ENCODE measurements at places on chromosomes 7 and 10.

GRCh38 chr7:139431459-139431858 is 52.0 kb downstream of the KLRG2 start:
- no peak for DNase-seq

DNA sequence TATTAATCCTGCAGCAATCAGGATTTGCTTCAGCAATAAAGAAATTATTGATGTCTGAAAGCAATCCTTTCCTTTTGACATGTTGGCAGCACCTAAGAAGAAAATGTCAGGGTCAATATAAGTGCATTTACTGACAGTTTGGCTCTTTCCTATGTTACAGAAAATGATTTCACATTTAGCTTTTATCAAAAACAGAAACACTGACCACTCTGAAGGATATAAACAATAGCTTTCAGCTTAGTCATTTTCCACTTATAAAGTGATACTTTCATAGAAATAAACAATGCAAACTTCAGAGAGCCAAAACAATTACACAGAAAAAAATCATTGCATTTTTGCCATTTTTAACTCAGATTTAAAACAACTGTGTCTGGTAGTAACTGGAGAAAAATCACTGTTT is 325.6 kb upstream of the KAT6B start:
- DNase-seq, result no peak

DNA sequence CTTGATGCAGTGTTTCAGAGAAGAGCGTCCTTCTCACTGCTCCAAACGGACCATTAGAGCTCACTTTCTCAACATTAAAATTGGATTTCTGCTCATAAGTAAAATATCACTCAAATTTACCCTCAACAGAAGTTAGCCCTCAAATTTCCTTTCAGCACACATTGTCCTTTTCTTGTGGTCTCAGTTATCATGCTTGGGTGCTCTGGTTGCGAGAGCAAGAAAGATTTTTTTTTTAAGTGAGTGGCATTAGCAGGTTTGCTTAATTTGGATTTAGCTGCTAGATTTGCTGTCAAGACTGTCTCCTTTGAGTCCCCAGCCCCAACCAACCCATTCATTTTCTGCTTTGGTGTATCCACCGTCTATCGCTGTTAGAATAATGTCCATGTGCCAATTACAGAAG is 2.6 kb upstream of the CH25H start:
- no peak for DNase-seq

DNA sequence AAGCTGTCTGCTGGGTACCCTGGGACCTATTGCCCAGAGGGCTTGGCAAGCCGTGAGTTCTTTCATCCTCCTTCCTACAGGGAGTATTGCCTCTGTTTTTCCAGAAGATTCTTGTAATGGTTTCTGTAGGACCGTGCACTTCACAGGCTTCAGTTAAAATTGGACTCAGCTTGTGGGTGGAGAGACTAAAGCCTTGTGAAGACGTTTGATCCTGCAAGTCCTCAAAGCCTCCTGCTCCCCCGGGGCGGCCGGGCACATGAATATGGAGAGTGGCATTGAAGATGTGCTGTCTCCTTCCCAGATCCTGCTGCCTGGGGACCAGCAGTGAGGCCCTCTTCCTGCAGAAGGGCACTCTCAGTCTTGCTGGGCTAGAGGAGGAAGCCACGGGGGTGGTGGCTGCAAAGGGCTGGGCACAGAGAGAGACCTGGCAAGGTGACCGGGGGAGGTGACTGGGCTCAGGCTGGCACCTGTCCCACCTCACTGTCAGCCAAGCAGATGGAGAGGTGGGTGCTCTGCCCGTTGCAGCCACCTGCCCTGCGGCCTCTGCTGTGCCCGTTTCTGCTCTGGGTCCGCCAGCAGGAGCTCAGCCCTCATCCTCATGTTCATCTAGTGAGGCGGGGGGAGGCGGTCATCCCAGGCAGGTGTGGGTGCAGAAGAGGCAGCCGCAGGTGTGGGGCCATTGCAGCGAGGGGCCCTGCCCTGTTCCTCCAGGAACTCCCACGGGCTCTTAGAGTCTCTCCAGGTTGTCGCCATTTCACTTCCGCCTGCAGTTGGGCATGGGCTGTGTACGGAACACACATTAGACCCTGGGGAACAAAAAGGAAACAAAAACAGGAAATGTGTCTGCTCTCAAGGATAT is 55.7 kb downstream of the TMEM209 start:
- DNase-seq, result no peak

- no peak for DNase-seq
Measured at GRCh38 chr10:112601214-112602090, 154.4 kb downstream of the VTI1A start.

GRCh38 chr7:142868986-142869415 is 14.1 kb downstream of the EPHB6 start:
- DNase-seq, result no peak

DNA sequence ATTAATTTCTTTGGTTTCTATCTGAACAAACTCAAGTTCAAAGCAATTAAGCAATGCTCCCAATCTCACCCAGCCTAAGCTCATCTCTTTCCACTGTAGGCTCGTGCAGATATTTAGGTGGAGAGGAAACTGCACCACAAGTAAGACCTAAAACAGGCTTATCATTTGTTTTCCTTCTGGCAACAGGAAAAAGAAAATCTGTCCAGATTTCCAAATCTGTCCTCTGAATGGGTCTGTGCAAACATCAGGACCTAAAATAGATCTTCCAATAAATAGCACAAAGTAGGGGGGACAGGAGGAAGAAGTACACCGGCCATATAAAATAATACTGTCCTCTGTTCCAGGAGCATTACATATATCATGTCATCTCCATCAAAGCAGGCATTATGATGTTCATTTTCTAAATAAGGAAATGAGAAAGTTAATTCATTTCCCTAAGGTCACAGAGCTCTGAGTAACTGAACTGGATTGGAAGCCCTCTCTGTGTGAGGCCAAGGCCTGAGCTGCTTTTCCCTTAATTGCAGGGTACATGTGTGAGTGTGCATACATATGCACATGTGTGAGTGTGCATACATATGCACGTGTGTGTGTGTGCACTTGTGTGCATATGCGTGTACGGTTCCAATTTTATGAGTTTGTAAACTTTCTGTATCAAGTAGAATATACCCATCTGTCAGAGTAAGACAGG is 92.8 kb upstream of the PARD3 start:
- no peak for DNase-seq

DNA sequence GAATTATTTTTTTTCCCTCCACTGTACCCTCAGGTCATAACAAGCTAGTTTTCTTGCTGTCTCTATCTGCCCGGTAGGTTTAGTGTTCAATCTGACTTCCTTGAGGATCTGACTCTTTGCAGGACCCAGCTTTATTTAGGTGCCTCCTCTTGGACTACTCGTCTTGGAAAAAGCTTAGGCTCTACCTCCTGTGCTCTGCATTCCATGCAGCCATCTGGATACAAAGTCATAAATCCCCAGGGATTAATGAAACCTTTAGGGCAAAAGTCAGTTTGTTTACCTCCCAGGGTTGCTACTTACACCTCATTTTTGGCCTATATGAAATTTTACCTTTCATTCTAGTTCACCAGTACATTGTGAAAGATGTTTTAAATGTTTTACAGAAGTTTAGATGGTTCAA is 8.0 kb downstream of the STAG3 start:
- no peak for DNase-seq

- DNase-seq, result no peak
Measured at GRCh38 chr7:26735976-26736600, 128.3 kb downstream of the SKAP2 start.

- DNase-seq, result no peak
Measured at GRCh38 chr10:98963608-98964007, 272.0 kb downstream of the HPSE2 start.

GRCh38 chr10:99531026-99531695 is 1.6 kb upstream of the NKX2-3 start:
- no peak for DNase-seq

DNA sequence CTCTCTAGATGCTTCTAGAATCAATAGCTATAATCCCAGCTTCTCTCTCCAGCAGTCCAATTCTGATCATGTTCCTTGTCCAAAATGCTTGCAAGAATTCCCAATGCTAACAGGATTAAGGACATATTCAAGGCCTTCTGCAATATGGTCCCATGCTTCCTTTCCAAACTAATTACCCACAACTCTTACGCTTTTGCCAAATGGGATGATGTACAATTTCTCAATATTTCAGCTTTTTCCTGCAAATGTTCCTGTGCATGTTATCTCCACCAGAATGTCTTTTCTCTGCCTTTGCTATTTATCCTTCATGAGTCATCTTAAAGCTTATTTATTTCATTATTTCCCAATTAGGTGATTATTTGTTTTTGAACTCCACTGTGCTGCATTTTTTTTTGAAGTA is 556.4 kb downstream of the SORCS1 start:
- DNase-seq, result no peak

- no peak for DNase-seq
Measured at GRCh38 chr10:33365871-33366411, 31.5 kb upstream of the NRP1 start.

DNA sequence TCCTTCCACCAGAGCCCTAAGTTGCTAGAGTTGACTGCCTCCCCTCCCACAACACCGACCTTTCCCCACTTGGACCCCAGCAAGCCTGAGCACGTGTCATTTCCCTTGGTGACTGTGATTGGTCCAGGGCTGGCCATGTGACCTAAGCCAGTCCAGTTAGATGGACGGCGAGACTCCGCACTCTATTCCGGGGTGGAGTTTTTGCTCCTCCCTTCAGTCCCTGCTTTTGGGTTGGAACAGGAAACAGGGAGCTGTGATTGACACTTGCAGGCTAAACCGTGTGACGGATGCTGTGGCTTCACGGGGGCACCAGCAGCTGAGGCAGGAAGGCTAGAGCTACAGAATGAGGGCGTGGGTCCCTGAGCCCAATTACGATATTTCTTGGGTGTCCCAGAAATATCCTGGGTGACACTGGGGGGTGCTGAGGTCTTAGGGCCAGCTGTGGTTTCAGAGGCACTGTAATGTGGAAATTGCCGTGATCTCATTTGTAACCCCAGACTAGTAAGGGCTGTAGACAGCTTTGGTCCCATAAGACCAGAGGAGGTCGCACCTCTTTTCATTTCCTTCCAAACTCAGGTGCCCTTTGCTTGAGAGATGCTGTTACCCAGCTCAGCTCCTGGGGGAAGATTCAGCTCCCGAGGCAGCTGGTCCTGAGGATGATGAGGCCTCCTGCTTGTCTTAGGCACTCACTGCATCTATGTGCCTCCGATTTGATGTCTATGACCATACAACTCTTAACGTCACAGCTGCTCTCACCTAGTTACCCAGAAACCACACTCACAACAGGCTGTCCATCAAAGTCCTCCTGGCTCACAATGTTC is 102.7 kb upstream of the NPTX2 start:
- no peak for DNase-seq

DNA sequence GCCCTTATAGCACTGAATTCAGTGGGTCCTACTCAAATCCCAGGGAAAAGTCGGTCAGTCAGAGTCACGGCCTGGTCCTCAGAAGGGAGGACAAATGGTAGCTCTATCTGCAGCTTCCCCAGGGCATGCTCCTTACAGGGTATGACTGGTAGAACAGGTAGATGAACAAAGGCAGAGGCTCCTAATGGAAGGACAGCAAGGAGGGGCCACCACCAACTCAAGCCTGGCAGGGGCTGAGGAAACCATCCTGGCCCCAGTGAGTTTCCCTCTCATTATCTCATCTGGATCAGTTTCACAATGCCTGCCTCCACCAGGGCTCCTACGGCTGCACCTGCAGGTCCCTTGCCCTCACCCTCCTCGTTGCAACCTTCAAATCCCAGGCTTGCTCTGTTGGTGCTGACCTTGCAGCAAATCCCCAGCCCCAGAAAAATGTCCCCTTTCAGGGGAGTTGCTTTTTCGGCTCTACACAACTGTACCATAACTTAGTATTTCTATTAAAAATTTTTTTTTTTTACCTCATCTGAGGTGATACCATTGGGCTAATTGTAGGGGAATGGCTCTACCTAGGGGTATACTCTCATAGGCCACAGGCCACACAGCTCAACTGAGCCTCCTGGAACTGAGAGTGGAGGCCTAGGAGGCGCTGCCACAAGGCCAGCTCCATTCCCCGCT is 2.4 kb upstream of the MYO1G start:
- DNase-seq, result no peak

DNA sequence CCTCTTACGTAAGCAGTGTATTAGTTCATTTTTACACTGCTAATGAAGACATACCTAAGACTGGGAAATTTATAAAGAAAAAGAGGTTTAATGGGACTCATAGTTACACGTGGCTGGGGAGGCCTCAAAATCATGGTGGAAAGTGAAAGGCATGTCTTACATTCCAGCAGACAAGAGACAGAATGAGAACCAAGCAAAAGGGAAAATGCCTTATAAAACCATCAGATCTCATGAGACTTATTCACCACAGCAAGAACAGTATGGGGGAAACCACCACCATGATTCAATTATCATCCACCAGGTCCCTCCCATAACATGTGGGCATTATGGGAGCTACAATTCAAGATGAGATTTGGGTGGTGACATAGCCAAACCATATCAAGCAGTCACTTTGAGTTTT is 126.3 kb upstream of the CXCL12 start:
- DNase-seq, result no peak

DNA sequence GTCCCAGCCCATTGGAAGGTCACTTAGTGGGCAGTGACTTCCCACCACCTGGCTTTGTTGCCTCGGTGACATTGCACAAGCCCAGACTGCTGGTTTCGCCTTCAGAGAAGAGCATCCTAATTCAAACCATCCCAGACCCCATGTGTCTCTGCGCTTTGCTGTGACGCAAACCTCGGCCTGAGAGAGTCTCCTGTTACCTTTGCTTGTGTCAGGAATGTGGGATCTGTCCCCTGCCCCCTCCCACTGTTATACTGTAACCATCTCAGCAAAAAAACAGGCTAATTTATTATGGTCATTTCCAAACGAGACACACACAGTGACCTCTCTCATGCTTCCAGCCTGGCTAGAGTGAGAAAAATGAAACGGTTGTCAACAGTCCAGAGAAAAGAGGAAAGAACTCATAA is 25.0 kb upstream of the AQP1 start:
- DNase-seq, result no peak

DNA sequence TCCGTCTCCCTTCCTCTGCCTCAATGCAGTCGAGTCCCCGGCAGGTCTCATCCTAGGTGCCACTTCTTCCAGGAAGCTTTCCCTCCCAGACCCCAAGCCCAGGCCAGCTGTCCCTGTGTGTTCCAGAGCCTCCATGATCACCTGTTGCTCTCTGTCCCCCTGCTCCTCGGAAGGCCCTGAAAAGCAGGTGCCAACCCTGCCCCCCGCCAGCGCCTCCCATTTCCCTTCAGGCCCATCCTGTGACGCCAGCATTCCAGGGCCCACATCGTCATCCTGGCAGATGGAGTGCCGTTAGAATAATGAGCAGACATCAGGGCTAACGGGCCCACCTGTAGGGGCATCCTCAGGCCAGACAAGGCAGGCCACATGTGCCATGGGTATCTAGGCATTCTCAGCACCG is 253.0 kb upstream of the PPP2R2D start:
- no peak for DNase-seq

DNA sequence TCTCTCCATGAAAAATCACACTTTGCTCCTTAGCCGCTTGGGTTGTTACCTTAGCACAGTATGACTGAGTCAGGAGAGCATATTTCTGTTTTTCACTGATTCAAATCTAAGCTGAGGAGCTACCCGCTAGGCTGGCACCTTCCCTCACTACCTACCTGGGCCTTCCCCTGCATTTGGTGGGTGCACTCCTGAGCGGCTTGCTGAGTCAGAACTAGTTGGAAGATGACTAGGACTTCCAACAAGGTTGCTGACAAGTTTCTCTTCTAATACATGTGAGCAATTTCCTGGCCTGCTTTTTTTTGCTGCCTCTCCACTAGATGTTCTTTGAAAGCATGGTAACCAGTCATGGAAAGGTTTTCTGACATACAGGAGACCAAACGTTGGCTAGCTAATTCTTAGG is 43.8 kb upstream of the SEC61G start:
- DNase-seq, result no peak
